Neural progenitor cell (in vitro differentiated cells): ENCODE measurements at places on chromosomes 13 and 19. TPM values are rescaled to one million over a fixed set of nuclear protein-coding genes. Genes with fewer than 3 reads are reported as not detected.

- no peaks in the 10 kb centered on the region for H3K27me3 ChIP-seq
- H3K27ac ChIP-seq = no peak overlapping the region
- H3K4me1 ChIP-seq = no peaks in the 10 kb centered on the region
- no peaks in the 10 kb centered on the region for H3K36me3 ChIP-seq
Measured at GRCh38 chr13:109100705-109101304, 471.4 kb downstream of the MYO16 start.

DNA sequence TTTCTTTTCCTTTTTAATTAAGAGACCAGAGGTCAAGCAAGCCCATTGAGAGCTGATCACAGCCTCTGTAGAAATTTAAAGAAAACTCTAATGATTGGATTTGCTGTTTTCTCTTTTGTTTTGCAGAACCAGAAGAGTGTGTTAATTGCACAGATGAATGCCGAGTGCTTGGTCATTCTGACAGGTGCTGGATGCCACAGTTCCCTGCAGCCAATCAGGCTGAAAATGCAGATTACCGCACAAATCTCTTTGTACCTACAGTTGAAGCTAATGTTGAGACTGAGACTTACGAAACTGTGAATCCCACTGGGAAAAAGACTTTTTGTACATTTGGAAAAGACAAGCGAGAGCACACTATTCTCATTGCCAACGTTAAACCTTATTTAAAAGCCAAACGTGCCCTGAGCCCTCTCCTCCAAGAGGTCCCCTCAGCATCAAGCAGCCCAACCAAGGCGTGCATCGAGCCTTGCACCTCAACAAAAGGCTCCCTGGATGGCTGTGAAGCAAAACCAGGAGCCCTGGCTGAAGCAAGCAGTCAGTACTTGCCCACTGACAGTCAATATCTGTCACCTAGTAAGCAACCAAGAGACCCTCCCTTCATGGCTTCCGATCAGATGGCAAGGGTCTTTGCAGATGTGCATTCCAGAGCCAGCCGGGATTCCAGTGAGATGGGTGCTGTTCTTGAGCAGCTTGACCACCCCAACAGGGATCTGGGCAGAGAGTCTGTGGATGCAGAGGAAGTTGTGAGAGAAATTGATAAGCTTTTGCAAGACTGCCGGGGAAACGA lies 93.1 kb downstream of the PCDH17 start:
- peak; percentile 86 for DNase-seq
- H3K4me1 ChIP-seq = peaks cover 75% of the 10 kb centered on the region
- H3K27me3 ChIP-seq = no peaks in the 10 kb centered on the region
- H3K4me3 ChIP-seq = peak overlapping the region; percentile 33
- no peaks in the 10 kb centered on the region for H3K36me3 ChIP-seq
- peak overlapping the region; percentile 99 for H3K27ac ChIP-seq

DNA sequence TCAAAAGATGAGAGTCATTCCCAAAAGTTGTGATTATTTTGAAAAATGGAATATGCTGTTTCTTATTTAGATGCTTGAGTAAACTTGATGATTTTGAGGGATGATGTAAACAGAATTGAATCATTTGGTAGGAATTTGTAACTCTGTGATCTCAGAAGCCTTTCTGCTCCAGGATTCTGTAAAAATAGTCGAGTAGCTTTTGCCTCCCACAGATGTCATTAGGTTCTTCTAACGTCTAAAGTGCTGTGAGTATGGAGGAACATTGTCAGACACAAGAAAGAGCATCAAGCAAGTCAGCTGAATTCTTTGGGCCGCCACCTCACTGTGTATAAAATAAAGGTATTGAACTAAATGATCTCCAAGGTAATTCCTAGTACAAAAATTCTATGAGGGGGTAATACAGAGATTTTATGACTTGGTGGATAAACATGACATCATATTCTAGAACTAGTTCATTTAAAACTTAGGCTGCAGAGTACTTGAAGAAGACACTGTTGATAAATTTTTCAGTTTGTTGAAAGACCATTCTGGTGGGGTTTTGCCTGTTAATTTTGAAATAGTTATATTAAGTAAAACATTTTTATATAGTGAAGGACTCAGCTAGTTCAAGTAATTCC lies 1.4 kb upstream of the GPR183 start:
- H3K4me1 ChIP-seq = peaks cover under 1% of the 10 kb centered on the region
- H3K27me3 ChIP-seq = no peaks in the 10 kb centered on the region
- no peaks in the 10 kb centered on the region for H3K36me3 ChIP-seq
- H3K4me3 ChIP-seq = no peak overlapping the region
- H3K27ac ChIP-seq = no peak overlapping the region

- DNase-seq = peak; percentile 2
- H3K4me1 ChIP-seq = no peaks in the 10 kb centered on the region
- H3K27ac ChIP-seq = no peak overlapping the region
- no peaks in the 10 kb centered on the region for H3K36me3 ChIP-seq
- H3K4me3 ChIP-seq = peak overlapping the region; percentile 29
Measured at GRCh38 chr19:23718802-23719201, 31.8 kb upstream of the ZNF675 start.

DNA sequence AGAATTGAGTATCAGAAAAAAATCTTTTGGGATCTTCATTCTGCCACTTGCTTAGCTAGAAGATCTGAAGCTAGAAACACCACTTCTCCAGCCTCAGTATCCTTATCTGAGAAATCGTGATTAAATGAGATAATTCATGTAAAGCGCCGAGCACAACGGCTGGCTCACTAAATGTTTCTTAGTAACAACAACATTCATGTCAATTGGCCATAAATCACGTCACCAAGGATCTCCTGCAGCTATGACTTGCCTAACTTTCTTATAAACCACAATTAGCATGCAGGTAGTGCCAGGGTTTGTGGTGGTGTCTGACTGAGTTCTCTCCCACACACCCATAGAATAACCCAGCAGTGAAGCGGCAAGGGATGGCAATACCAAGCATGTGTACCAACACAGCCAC lies 501.3 kb downstream of the EFNB2 start:
- H3K27ac ChIP-seq = no peak overlapping the region
- no peak for DNase-seq
- no peaks in the 10 kb centered on the region for H3K27me3 ChIP-seq
- H3K4me1 ChIP-seq = no peaks in the 10 kb centered on the region
- H3K36me3 ChIP-seq = no peaks in the 10 kb centered on the region
- H3K4me3 ChIP-seq = no peak overlapping the region

DNA sequence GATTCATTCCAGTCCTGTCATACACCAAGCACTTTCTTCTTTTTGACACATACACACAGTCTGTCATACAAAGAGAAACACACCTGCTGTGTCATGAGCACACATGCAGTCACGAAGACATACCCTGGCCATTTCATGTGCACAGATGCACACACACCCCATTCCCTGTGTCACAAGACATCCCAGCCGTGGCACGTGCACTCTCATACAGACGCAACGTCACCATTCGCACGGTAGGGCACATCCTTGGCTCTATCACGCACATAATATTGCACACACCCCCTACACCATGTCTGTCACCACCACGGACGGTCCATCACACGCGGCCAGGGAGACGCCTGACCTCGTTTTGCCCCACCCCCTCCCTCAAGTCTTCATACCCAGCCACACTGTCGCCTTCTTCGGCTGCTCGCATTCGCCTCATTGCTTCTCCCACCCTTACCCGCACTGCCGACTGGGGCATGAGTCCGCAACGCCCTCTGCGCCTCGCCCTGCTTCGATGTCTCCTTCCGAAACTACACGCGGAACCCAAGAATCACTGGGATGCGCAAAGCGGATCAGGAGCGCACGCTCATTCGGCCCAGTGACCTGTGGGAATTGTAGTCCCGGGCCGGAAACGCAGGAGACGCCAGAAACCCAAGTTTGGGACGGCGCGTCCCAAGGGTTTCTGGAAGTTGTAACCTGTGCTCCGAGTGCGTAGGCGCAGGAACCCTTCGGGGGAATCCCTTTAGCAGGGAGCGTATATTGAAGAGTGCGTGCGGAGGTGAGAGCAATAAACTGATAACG lies 6.8 kb upstream of the ZNF283 start:
- no peak for DNase-seq
- no peaks in the 10 kb centered on the region for H3K4me1 ChIP-seq
- no peaks in the 10 kb centered on the region for H3K36me3 ChIP-seq
- H3K27me3 ChIP-seq = peaks cover 42% of the 10 kb centered on the region

GRCh38 chr13:49635599-49636433 lies 7.5 kb downstream of the ARL11 start:
- no peak for DNase-seq
- no peak overlapping the region for H3K27ac ChIP-seq
- H3K4me1 ChIP-seq = peaks cover 11% of the 10 kb centered on the region
- H3K27me3 ChIP-seq = no peaks in the 10 kb centered on the region
- H3K36me3 ChIP-seq = no peaks in the 10 kb centered on the region
- H3K4me3 ChIP-seq = peak overlapping the region; percentile 16

CFAP97D2 gene
- not detected in 2 replicates for total RNA-seq

SUPT5H gene
- total RNA-seq = 48.5 and 84.3 TPM in 2 replicates

CASP14 gene
- not detected in 2 replicates for total RNA-seq

NCR1 gene
- total RNA-seq = not detected in 2 replicates

NPAS1 gene
- total RNA-seq = 1.2 and 4.3 TPM in 2 replicates
